ENCODE measurements at places on chromosomes 16 and 17.

- DNase-seq, result no peak
Observed at GRCh38 chr17:42531455-42532354, 4.3 kb upstream of the NAGLU start.

DNA sequence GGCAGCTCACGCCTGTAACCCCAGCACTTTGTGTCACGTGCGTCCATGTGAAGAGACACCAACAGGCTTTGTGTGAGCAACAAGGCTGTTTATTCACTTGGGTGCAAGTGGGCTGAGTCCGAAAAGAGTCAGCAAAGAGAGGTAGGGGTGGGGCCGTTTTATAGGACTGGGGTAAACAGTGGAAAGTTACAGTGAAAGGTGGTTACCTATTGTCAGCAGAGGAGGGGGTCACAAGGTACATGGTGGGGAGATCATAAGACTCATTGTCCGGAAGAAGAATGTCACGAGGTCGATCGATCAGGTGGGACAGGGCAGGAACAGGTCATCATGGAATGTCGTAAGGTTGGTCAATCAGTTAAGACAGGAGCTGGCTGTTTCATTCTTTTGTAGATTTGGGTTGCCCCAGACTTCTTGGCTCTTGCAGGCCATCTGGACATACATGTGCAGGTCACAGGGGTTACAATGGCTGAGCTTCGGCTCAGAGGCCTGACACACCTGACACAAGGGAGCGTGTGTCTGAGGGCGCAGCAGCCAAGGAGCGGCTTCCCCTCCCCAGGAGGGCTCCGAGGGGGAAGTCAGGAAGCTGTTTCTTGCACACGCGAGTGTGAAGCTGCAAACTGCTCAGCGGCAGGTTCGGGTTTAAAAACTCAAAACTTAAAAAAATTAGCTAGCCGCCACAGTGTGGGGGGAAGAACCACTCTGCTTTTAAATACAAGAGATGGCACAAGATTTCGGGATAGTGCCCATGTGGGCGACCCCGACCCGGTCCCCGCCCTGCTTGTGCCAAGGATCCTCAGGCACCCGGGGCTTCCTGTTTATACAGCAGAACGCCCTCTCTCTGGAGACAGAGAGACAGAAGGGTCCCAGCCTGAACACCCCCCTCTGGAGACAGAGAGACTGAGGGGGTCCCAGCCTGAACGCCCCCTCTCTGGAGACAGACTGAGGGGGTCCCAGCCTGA is 12.4 kb upstream of the TEX19 start:
- DNase-seq, result no peak

GRCh38 chr17:53193044-53193443 is 629.7 kb upstream of the KIF2B start:
- DNase-seq, result no peak

GRCh38 chr16:81435103-81435502 is 9.5 kb upstream of the CMIP start:
- no peak for DNase-seq

GRCh38 chr16:60748366-60748765 is 1287.9 kb downstream of the CDH8 start:
- DNase-seq, result no peak

- DNase-seq, result no peak
Observed at GRCh38 chr16:1980030-1980769, 1.1 kb downstream of the NOXO1 start.

DNA sequence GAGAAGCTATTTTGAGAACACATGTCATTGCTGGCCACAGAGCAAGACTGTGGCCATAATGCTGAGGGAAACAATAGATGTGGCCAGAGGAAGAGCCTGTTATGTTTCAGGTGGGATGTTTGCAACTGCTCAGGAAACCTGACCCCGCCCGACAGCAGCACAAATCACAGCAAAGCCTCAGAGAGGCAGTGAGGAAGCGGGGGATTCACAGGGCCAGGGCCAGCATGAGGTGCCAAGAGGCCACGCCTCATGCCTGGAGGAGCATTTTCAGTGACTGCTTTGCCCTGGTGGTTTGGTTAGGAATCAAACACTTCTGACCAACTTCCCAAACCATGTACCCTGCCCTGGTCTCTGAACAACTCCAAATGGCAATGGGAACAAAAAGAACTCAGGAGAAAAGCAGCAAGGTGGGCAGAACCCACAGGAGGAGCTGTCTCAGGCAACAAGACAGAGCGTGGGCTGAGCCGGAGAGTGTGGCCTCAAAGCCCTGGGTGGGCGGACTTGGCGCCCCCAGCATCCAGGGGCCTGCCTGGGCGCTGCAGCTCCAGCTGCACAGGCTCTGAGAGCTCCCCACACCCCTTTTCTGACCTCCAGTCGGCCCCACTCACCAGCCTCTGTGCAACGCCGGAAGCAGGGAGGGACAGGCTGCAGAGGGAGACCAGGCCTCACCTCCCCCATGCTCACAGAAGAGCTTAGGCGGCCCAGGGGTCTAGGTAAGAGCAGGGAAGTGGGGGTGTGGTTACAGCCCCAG is 20.6 kb downstream of the HIC1 start:
- no peak for DNase-seq

DNA sequence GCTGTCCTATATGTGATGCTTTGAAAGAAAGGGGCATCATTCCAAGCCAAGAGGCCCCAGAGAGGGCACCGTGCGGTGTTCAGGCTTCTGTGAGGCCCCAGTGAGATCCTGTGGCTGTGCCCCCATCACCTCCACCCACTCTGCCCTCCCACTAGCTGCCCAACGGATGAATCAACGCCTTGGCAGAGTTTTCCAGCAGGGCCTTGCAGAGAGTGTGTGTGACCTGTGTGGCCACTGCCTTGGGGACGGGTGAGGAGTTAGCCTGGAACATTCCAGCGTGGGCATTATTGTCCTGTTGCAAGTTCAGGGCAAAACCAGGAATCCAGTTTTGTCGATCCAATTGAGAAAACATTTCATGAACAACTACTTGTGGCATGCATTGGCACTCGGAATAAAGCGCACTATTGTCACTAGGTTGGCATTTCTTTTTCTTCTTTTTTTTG is 53.7 kb downstream of the SF3B3 start:
- DNase-seq, result peak; percentile 72

- no peak for DNase-seq
Observed at GRCh38 chr17:77481476-77482374, 341.0 kb downstream of the SEC14L1 start.

- DNase-seq, result no peak
Observed at GRCh38 chr16:345772-346171, 6.8 kb downstream of the AXIN1 start.

DNA sequence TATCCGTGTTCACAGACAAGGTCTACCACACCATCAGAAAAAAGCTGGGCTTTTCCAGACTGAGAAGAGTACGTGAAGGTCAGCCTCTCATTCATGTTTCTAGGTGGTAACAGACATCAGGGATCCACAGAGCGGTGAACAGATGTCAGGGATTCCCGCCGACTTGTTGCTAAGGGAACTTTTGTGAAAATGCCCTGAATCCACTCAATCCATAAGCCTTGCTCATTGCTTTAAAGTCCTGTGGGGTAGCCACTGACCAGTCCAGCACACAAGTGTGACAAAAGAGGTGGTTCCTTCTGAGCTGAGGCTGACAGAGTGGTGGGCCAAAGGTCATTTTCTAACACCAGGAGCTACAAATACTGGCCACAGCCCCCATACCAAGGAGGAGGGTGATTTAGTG is 5.9 kb downstream of the GAS7 start:
- no peak for DNase-seq

GRCh38 chr17:34156741-34157589 is 98.1 kb upstream of the CCL2 start:
- DNase-seq, result no peak

DNA sequence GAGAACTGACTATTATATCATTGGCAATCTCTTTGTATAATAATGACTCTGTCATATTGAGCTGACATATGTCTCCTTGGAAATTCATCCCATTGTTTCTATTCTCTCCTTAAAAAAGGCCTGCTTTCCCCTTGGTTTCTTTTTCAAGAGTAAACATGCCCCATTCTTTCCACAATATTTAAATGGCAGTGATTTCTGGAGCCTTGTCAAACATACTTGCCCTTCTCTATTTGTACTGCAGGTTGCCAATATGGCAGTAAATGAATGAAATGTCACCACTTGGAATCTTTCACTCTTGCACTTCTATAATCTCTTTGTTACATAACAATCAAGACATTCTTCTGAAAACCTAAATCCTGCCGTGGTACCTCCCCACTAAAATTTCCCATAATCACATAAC is 1265.1 kb upstream of the CDH8 start:
- DNase-seq, result no peak

- peak; percentile 33 for DNase-seq
Observed at GRCh38 chr17:36755586-36755985, 154.2 kb downstream of the MRM1 start.

- no peak for DNase-seq
Observed at GRCh38 chr17:71709271-71709890, 411.4 kb upstream of the SOX9 start.

GRCh38 chr16:11576427-11577289 is 10.1 kb downstream of the LITAF start:
- DNase-seq, result no peak

DNA sequence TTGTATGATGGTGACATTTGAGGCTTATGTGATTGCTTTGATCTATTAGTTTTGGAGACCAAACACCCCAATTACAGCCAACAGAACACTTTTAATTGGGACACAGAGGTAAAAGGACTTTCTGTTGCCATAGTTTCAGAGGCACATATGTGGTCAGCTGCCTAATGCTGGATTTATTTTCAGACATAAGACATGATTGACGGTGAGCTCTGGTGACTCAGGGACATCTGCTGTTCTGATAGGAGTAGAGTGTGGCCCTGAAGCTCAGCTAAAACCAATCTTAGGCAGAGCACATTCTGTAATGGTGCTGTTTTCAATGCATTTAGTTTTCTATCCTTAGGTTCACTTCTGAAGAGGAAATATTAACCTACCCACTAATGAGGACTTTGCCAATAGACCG is 247.1 kb downstream of the UTP18 start:
- DNase-seq, result no peak

- no peak for DNase-seq
Observed at GRCh38 chr16:3283543-3284447, 504 bp downstream of the ZNF263 start.

- no peak for DNase-seq
Observed at GRCh38 chr17:42065201-42065600, 14.8 kb upstream of the C17orf113 start.

- no peak for DNase-seq
Observed at GRCh38 chr16:15865742-15866141, 8.9 kb upstream of the MYH11 start.

- no peak for DNase-seq
Observed at GRCh38 chr16:49510654-49511305, 137.2 kb downstream of the C16orf78 start.

DNA sequence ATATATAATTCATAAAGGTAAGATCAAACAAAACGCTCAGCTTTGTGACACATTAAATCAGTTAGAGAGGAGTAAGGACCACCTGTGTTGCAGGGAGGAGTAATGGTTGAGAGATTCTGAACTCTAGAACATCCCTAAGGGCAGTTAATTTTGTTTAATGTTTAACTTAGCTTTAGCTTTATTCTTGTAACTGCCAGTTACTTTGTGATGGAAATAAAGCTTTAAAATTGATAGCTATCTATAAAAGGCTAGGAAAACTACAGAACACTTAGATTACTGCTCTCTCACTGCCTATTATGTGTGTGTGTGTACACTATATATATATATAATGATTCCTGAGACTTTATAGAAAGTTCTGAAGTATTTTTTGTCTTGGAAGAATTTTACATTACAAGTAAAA is 37.8 kb downstream of the PTRH2 start:
- no peak for DNase-seq

DNA sequence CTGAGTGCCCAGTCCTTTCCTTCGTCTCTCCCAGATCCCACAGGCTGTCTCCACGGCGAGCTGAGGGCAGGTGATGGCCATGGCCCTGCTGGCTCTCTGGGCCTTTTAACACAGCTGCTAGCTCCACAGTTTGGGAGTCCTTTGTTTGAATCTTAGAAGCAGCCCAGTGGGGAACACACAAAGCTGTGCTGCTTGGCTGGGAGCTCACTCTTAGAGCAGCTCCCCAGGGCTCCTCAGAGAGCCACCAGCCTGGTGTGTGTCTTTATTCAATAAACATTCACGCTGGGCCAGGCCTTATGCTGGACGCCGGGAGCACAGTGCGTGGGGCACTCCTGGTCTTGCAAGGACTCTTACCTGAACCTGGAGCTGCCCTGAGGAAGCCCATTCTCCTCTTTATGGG is 29.7 kb downstream of the WNT3 start:
- DNase-seq, result no peak

- peak; percentile 94 for DNase-seq
Observed at GRCh38 chr17:81833160-81833920, at the start of gene MCRIP1. TSS of gene MCRIP1 (minus strand) at chr17:81833291. CDS start at chr17:81824506, 8,785 bp downstream.

- no peak for DNase-seq
Observed at GRCh38 chr17:8126491-8127066, 2.7 kb upstream of the HES7 start.

DNA sequence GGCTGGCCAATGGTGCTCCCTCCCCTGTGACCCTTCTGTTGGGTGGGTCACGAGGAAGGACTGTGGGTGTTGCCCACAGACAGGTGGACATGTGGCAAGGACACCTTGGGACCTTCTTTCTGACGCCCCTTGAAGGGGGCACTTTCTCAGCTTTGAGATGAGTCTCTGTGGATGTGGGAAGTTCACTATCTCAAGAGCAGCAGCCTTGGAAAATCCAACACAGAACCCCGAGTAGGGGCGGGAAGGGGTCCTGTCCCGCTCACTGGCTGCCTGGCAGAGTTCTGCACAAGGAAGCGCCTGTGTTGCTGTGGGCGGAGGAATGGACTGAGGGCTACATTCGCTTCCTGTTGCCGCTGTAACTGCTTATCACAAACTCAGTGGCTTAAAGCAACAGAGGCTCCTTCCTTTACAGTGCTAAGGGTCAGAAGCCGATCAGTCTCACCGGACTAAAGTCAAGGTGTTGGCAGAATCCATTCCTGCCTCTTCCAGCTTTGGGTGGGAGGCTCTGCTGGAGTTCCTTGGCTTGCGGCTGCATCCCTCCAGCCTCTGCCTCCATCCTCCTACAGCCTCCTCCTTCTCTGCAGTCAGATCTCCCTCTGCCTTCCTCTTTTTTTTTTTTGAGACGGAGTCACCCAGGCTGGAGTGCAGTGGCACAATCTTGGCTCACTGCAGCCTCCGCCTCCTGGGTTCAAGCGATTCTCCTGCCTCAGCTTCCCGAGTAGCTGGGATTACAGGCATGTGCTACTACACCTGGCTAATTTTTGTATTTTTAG is 305.2 kb downstream of the SEC14L1 start:
- DNase-seq, result no peak

GRCh38 chr16:87135246-87136030 is 181.8 kb downstream of the C16orf95 start:
- DNase-seq, result no peak

DNA sequence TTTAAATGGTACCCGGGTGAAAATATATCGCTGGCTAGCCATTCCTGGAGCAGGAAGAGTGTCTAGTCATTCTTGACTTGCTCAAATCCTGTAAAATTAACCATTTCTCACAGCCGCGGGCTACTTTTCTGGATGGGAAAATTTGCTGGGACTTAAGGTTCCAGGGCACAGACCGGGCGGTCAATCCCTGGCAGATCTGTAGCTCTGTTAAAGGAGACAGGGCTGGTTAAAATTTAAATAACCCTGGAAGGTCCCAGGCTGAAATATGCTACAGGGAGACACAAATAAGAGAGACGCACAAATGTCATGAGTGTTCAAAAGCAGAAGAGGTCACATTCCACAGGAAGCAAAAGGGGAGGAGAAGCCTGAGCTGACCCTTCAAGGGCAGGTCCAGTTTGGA is 229.6 kb upstream of the HSBP1 start:
- DNase-seq, result no peak

GRCh38 chr17:36689089-36689667 is 87.8 kb downstream of the MRM1 start:
- no peak for DNase-seq
